ENCODE measurements at places on chromosomes 2 and 18. TPM values are rescaled to one million over a fixed set of nuclear protein-coding genes. Genes with fewer than 3 reads are reported as not detected.

NYAP2 gene
- not detected for total RNA-seq

ALPI gene
- total RNA-seq = not detected

C2orf74 gene
- total RNA-seq = 10.2 TPM

SMPD4 gene
- total RNA-seq = 58.2 TPM

SCN9A gene
- total RNA-seq = 0.15 TPM

HOXD8 gene
- not detected for total RNA-seq

Measured in activated CD4-positive, alpha-beta memory T cell treated with anti-CD3 and anti-CD28 coated beads, Interleukin-2, amount 10 ng/mL, durations not matched to agents 7 days and 5 days (primary cell).